Activated T-helper 17 cell treated with anti-CD3 and anti-CD28 coated beads, Interleukin-2, amount 50 U/mL, for 72 hours (primary cell): ENCODE measurements at places on chromosomes 13 and 19.

- no peak for ATAC-seq
These were observed 3.5 kb downstream of the SELENOV start for GRCh38 chr19:39518458-39518857.

GRCh38 chr19:7170983-7171382 lies 101.5 kb downstream of the ZNF557 start:
- ATAC-seq = no peak

DNA sequence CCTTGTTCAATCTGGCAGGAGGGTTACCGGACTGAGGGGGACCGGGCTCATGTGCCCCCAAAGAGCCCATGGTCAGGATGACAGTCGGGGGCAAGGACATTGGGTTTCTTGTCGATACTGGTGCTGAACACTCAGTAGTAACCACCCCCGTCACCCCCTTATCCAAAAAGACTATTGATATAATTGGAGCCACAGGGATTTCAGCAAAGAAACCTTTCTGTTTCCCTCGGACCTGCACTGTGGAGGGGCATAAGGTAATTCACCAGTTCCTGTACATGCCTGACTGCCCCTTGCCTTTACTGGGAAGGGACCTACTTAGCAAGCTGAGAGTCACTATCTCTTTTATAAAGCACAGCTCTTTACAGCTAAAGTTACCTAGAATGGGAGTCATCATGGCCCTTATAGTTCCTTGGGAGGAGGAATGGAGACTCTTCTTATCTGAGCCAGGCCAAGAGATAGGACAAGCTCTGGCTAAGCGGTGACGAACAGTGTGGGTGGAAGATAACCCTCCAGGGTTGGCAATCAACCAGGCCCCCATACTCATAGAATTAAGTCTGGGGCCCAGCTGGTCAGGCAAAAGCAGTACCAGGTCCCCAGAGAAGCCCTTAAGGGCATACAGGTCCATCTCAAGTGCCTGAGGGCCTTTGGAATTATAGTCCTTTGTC lies 603.7 kb downstream of the UQCRFS1 start:
- ATAC-seq = no peak

DNA sequence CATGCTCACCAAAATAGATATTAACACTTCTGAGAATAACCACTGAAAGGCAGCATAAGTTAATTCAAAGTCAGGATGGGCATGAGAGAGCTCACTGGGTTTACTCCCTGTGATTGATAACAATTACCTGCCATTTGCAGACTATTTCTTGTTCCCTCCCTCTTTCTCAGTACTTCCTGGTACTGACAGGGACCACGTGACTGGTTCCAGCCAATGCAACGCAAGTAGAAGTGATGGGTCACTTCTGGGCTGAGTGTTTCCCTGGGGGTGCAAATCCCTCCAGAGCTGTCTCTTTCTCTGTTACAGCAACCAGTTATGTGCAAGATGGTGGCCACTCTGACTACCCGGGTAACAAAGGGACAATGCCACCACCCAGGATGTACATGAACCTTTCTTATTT lies 118.8 kb downstream of the EFNB2 start:
- ATAC-seq = no peak

- ATAC-seq = peak; percentile 48
These were observed 2.3 kb downstream of the MATK start for GRCh38 chr19:3783660-3784584.

DNA sequence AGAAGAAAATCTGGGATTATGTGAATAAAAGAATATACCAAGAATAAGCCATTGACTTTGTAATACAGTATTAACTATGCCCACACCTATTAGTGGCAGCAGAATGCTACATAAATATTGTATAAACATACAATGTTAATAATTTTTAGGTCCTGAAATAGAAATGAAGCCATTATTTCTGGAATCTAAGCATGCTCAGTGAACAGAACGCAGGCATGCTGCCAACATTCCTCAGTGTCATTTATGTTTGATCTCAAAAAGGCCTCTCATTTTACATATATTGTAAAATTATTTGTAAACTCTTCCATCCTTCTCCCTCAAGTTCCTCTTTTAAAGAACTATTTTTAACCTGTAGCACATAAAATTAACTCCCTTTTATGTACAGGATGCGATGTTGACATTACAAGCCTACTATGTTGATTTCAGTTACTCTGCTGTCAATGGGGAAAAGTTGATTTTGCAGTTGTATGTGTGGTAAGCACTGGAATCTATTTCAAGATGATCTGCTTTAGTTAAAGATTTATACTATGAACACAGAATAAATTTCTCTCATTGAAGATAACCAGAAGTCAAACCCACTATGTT lies 118.8 kb downstream of the VWA8 start:
- ATAC-seq = no peak

DNA sequence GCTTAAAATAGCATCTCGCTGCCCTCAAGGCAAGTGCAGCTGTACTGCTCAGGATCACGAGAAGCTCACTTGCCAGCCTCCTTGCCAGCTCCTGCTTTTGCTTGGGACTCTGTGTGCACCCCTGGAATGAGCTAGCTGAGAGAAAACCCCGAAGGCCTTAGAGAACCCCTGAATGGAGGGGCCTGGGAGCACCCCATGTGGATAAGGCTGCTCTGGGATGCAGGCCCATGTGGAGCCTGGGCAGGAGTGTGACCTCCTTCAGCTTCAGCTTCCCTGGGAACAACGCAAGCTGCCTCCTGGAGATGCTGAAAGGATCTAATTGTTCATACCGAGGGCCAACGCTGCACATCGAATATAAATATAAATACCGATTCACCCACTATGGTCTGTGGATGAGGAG lies 109.2 kb downstream of the HSPH1 start:
- ATAC-seq = no peak

DNA sequence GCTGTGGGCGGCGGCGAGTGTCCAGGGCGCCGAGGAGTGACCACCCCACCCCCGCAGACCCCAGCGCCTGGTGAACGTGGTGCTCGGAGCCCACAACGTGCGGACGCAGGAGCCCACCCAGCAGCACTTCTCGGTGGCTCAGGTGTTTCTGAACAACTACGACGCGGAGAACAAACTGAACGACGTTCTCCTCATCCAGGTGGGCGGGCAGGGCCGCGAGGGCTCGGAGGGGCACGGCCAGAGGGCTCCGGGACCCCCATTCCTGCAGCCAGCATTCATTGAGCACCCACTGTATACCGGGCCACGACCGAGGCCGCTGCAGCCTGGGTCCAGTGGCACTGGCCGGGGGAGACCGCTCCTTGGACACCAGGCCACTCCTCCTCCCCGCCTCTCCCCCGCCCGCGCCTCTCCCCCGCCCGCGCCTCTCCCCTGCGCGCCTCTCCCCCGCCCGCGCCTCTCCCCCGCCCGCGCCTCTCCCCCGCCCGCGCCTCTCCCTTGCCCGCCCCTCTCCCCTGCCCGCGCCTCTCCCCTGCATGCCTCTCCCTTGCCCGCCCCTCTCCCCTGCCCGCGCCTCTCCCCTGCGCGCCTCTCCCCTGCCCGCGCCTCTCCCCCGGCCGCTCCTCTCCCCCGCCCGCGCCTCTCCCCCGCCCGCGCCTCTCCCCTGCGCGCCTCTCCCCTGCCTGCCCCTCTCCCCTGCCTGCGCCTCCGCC lies 3.2 kb downstream of the PRTN3 start:
- no peak for ATAC-seq

DNA sequence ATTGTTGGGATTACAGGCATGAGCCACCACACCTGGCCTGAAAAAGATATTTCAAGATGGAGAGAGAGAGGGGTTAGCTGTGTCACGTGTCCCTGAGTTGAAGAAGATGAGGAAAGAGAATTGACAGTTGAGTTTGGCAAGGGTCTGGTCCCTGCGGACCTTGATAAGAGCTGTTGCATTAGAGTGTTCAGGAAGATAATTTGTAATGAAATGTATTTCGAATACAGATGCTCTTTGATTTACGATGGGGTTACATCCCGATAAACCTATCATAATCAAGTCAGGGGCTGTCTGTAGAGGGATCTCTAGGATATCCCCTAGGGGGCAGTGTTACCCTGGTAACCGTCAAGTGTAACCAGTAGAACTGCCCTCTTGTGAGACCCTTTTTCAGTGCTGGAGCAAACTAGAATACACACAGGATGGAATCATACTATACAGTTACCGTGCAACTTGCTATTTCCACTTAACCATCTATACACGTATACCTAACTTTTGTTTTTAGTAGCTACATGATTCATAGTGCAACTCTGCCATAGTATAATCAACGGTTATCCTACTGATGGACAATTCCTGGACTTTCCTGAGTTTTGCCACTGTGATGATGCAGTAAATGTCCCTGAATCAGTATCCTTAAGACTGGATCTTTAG lies 1.5 kb upstream of the ELOF1 start:
- ATAC-seq = peak; percentile 67

- no peak for ATAC-seq
These were observed 1.5 kb downstream of the KCNC3 start for GRCh38 chr19:50327461-50328223.

- no peak for ATAC-seq
These were observed 107.4 kb upstream of the DOCK9 start for GRCh38 chr13:99085139-99085807.

DNA sequence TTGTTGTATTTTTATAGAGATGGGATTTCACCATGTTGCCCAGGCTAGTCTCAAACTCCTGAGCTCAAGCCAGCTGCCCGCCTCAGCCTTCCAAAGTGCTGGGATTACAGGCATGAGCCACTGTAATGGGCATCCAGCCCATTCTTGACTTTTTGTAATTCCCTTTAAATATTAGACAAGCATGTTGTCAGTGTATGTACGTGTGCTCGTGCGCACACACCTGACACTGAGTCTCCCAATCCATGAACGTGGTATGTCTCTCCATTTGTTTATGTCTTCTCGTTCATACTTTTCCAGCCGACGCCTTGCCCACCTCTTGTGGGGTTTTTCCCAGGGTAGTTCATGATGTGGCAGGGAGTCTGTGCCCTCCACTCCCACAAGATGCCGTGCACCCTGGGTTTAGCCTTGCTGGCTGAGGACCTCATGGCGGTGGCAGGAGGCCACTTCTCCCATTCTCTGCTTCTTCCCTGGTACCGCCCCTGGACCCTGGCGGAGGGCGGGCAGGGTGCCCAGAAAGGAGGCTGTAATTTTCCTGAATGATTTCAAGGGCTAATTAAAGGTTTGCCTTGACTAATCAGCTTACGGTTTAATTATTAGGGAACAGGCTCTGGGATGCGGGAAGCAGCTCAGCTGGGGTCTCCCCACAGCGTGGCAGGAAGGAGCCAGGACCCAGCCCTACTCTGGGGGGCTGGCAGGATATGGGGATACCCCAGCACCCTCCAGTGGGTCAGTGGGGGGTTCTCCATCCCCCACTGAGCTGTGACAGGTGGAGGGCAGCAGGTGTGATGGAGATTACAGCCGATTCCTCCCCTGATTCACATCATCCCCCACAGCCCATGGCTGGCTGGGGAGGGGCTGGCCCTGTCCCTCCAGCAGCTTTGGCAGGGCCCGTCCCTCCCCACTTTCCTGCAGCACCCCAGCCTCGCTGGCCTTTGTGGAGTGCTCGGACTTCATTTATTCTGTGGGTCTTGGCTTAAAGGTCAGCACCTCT lies 12.9 kb downstream of the PAK4 start:
- ATAC-seq = no peak

GRCh38 chr13:33785384-33785783 lies 32.6 kb upstream of the RFC3 start:
- ATAC-seq = no peak

DNA sequence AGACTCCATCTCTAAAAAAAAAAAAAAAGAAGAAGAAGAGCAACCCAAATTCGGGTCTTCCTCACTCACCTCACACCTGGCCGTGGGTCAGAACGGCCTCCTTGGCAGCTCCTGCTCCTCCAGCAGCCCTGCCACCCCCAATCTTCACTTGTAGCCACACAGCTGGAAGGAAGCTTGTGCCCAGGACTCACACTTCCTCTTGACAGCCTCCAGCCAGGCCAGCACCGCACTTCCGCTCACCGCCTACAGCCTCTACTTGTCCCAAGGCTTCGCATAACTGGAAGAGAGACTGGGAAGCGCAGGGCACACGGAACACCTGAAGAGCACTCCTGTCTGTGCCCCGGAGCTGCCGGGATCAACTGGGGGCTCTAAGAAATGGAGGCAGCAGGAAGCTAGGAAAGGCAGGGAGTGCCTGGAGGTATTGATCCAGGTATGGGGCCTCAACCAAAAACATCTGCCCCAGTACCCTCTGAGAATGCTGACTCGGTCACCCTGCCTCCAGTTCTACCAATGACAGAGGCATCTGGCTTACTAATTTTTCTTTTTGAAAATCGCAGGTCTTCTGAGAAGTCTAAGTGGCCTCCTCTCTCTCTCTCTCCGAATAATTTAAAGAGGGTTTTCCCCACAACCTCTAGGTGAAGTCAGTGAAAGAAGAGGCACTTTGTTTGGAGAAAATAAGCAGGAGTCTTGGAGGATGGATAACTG lies 31.1 kb upstream of the ATP12A start:
- peak; percentile 94 for ATAC-seq

DNA sequence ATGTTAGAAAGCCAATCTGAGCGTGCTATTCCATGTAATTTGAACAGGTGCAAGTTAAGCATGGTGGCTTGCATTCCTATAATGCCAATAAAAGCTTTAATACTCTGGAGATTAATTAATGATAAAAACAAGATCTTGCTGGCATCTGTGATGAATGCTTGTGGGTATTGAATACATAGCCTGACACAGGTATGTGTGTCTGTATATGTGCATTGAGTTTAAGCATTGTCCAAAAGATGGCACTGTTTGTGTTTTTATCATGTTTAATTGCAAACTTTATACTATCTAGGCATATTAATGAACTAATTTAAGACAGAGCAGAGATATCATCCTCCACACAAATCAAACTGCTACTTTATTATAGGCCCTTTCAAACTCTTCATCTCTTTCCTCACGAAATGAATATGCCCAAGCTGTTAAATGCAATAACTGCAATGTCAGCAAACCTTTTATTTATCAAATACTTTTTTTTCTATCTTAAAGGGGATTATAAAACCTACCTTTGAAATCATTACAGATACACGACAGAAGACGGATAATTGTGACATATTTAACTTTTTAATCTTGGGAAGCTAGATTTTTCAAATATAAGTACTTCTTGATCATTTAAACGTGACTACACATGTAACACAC lies 86.5 kb downstream of the TNFSF11 start:
- ATAC-seq = no peak

GRCh38 chr13:27065582-27065981 lies 106.0 kb downstream of the USP12 start:
- ATAC-seq = no peak

GRCh38 chr19:18131841-18132596 lies 20.9 kb upstream of the PIK3R2 start:
- no peak for ATAC-seq

- ATAC-seq = no peak
These were observed 201.9 kb downstream of the RFC3 start for GRCh38 chr13:34019870-34020269.

GRCh38 chr13:21576426-21576825 lies 27.5 kb downstream of the MICU2 start:
- ATAC-seq = no peak

DNA sequence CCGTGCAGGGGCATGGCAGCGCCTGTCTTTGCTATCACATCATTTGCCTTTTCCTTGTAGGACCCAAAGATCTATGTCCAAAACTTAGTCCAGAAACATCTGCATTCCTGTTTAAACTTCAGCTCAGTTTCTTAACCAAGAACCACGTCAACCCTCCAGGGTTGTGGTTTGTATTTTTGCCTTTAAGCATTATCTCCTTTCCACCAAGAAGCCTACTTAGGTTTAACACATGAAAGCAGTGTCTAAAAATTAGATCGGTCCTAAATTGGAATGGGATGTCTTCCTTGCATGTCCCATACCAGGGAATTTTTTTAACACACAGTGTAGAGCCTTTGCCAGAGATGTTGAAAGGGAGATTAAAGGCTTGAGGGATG lies 38.8 kb downstream of the DHRS12 start:
- peak; percentile 1 for ATAC-seq

- ATAC-seq = no peak
These were observed 55.9 kb downstream of the COL4A2 start for GRCh38 chr13:110363010-110363409.

- ATAC-seq = no peak
These were observed 1.3 kb upstream of the CRX start for GRCh38 chr19:47820410-47820809.
